Fibroblast of skin of abdomen (primary cell): ENCODE measurements at places on chromosomes 3 and 15.

DNA sequence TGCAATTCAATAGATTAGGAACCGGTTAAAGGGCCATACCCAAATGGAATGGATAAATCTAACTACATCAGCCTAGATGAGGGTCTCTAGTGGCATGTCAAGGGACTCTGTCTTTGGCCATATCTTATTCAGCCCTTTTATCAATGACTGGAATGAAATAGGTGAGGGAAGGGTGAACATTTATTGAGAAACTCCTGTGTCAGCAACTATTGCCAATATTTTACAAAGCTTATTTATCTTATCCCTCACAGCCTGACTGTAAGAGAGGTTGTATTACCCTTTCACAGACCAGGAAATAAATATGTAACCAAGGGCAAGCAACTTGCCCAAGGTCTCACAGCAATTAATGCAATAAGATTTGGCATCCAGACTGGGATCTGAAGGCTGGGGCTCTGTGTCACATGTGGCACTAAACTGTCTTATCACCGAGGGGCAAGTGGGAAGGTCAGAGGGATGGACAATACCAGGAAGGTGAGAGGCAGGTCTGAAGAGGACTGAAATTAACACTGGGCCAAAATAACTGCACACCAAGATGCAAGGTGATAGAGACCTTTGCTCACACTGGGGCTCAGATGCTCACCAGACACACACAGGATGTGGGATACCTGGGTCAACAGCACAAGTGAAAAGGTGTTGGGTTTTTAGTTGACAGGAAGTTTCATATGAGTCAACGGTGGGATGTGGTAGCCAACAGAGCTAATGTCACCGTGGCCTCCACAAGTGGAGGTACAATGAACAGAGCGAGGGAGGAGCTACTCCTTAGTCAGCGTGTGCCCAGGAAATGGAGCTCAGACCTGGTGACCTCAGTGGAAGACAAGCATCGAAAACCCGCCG, 261.3 kb downstream of the RPLP1 start:
- no peak for DNase-seq

DNA sequence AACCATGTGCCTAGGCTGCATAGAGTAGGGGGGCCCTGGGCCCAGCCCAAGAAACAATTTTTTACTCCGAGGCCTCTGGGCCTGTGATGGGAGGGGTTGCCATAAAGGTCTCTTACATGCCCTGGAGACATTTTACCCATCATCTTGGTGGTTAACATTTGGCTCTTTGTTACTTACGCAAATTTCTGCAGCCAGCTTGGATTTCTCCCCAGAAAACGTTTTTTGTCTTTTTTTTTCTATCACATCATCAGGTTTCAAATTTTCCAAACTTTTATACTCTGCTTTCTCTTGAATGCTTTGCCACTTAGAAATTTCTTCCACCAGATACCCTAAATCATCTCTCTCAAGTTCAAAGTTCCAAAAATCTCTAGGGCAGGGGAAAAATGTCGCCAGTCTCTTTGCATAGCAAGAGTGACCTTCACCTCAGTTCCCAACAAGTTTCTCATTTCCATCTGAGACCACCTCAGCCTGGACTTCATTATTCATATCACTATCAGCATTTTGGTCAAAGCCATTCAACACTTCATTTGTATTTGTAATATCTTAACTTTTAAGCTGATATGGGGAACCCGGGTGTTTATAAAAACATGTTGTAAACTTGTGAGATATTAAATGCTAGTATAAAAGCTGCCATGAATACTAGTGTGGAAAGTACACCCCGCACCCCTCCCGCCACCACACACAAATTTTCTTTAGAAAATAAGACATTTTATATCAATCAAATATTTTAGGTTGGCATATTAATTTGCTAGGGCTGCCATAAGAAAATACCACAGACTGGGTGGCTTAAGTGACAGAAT, 56.0 kb upstream of the PLSCR4 start:
- DNase-seq, result no peak

DNA sequence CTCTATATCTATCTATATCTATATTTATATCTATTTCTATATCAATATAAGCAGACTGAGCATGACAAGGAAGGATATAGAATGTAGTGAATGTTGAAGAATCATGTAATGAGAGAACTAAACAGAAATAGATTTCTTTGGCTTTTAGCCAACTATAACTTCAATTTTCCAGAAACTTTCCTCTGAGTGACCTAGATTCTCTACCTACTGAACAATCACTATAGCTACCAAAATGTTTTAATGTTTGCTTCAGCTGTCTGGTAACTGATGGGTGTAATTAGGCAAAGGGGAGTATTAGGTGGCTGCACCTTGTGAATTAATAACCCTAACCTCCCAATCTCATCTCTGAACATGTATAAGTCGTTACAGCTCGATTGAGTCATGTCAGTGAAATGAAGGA, 76.4 kb upstream of the ROBO1 start:
- DNase-seq, result no peak

- no peak for DNase-seq
Observed at GRCh38 chr3:8584661-8585060, 59.9 kb downstream of the SSUH2 start.

GRCh38 chr3:140766465-140766864, 88.6 kb downstream of the TRIM42 start:
- DNase-seq, result no peak

- DNase-seq, result no peak
Observed at GRCh38 chr3:180295811-180296210, 259.1 kb upstream of the PEX5L start.

- DNase-seq, result no peak
Observed at GRCh38 chr3:48928679-48929078, 10.0 kb downstream of the ARIH2 start.

DNA sequence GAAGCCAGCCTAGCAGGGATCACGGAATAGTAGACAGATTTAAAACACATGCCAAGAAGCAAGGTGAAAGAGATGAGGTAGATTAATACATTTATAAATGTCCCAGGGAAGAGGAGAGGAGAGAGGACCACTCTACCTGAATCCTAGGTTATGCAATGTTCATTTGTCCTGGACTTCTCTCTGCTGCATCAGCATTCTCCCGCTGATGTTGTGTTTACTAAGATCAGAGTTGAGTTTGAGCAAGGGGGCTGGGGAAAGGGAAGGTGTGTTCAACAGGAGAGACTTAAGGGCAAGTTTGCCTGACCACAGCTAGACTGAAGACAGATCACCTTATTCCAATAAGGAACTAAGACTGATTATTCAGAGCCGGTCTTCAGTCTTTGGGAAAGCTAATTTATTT, 1.1 kb upstream of the KPNA1 start:
- DNase-seq, result no peak

GRCh38 chr3:74642876-74643275, 28.4 kb upstream of the CNTN3 start:
- DNase-seq, result no peak

- DNase-seq, result peak; percentile 28
Observed at GRCh38 chr15:62066663-62067447, at the start of gene C2CD4A. TSS of gene C2CD4A (plus strand) at chr15:62066977. CDS start at chr15:62067614, 637 bp downstream.

GRCh38 chr3:149291178-149291577, 42.3 kb downstream of the TM4SF18 start:
- no peak for DNase-seq

DNA sequence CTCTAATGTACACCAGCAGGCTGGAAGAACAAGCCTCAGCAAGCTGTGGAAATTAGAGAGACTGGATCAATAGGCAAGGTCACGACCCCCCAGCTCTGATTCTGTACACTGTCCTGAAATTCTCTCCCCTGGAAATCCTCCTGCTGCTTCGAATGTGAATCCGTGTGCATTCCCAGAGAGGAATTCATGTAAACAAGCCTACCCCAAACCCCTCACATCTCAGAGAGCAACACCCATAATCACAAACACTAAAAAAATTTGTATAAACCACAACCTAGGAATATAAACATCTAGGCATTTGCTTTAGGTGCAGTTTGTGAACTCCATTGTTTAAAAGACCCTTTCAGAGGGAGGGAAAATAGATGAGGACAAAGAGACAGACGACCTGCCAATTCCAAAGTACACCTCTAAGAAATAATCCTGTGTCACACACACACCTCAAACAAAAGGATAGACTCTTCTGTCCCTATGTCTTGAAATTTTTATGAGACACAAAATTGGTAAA, 325.2 kb downstream of the WDR72 start:
- no peak for DNase-seq

- no peak for DNase-seq
Observed at GRCh38 chr15:86799226-86799625, 719.6 kb downstream of the AGBL1 start.

DNA sequence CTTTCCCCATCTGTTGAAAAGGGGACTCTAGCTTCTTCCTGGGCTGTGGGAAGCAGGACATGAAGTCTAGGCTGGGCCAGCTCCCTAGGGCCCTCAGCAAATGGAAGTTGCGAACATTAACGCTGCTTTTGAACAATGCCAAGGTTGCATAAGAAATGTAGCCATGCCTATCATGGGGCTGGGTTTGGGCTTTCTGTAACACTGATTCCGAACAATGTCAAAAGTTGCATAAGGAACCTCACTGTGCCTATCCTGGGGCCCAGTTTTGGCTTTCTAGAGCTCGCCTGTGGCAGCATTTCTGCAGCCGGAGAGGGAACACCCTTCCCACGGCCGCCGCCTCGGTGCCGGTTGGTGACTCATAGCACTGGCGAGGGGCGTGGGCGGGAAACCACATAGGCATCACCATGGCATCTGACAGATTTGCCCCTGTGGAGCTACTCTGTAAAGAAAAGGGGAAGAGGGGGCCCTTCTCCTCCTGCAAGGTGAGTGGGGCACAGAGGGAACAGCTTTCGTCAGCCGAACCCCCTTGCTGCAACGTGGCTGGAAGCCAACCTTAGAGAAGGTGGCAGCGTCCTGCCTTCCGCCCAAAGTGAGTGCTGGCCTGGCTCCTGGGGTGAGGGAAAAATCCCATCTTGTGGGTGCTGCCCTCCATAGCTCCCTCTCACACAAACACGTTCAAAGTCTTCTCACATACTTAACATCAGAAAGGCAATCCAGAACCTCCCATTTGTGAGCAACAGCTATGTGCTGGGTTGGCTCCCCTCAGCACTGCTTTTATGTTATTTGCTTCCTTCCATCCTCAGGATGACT, 46.6 kb upstream of the ATP2B2 start:
- no peak for DNase-seq

- no peak for DNase-seq
Observed at GRCh38 chr3:73045391-73045790, 16.1 kb upstream of the EBLN2 start.

DNA sequence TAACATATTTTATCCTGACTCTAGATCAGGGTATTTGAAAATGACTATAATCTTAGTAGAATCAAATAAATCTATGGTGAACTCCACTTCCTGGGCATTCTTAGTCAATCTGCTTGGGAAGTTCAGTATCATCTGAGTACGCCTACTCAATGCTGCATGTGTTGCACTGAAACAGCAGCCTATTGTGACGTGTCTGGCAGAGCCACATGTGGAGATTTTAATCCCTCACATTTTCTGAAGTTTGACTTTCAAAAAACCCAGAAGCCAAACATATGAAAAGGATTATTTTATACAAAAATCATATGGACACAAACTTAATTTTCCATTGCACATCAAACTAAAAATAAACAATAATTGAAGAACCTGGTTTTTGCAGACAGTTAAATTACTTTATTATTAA, 798.3 kb downstream of the ROBO1 start:
- DNase-seq, result peak; percentile 78

- no peak for DNase-seq
Observed at GRCh38 chr3:79598594-79598993, 169.2 kb downstream of the ROBO1 start.

DNA sequence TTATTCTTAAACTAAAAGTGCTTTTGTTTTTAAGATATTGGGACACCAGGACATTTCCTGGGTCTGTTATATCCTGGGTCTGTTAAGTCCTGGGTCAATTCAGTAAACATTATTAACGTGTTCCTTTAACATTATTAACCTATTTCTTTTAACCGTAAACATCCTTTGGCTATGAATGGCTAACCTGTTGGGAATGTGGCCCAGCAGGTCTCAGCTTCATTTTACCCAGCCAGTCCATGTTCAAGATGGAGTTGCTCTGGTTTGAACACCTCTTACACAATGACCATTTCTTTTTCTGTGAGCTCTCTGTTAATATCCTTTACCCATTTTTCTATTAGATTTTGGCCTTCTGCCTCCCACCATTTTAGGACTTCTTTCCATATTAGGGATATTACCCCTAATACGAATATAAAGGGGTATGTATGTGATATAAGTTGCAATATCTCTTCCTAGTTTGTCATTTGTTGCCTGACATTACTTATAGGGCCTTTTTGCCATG, 88.9 kb upstream of the NEDD4 start:
- DNase-seq, result no peak

GRCh38 chr3:194135806-194136518, at the start of gene HES1:
TSS of gene HES1 (plus strand) at chr3:194136148. CDS start at chr3:194136381, 233 bp downstream.
- peak; percentile 99 for DNase-seq

GRCh38 chr3:72633121-72633520, 215.1 kb downstream of the SHQ1 start:
- peak; percentile 34 for DNase-seq

GRCh38 chr3:39317571-39318169, 11.8 kb upstream of the CCR8 start:
- no peak for DNase-seq

- DNase-seq, result no peak
Observed at GRCh38 chr3:8095724-8096123, 405.9 kb upstream of the LMCD1 start.

- DNase-seq, result no peak
Observed at GRCh38 chr3:171412473-171412872, 47.7 kb downstream of the TNIK start.

DNA sequence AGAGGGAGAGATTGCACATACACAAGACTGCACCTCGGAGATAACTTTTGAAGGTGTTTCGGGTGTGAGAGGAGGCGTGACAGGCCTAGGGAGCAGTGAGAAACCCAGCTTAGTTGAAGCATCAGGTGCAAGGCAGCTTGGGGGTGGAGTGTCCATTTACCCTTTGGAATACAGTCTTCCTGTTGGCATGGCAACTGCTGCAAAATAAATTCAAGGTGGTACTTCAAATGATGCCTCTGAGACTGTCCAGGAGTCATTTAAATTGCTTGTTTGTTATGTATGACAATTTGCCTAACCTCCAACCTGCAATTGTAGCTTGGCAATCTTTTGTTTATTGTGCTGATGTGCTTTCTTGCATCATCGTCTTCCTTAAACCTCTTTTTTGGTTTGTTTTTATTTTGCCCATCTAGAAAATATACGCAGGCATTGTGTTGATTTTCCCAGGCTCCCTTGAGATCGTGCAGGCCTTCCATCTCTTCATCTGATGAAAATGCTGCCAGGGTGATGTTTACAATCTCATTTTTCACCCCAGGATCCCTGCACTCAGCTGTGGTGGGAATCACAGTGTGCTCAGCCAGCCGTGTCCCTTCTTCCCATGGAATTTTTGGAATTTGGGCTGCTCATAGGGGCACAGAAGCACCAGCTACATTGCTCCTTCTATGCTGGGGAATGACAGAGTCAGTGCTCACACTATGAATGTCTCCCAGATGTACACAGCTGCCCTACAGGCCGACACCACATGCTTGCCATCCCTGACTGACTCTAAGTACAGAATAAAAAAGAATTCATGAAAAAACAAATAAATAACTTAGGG, 583.1 kb upstream of the CFAP20DC start:
- peak; percentile 18 for DNase-seq

- no peak for DNase-seq
Observed at GRCh38 chr3:69079269-69080159, 651 bp downstream of the UBA3 start.

- peak; percentile 6 for DNase-seq
Observed at GRCh38 chr3:179837374-179837773, 184.5 kb downstream of the USP13 start.

GRCh38 chr15:25410649-25411048, 28.2 kb downstream of the UBE3A start:
- peak; percentile 24 for DNase-seq
